AG09319 (cell line): ENCODE measurements at places on chromosomes 4 and X.

DNA sequence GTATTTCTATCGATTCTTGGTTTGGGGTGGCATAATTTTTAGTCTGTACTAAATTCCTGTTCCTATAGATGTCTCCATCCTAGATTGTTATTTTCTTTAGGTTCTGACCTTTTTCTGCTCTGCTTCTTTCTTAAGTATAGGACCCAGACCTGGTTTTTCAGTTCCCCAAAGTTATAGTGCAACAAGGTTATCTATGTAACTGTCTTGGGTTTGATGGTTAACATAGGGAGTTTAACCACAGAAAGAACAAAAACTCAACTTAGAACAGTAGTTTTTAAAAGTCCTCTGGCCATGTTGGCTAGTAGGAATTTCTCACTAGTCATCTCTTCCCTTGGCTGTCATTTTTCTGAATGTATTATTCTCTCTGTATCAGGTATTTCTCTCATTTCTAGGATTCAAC is 38.8 kb upstream of the MAD2L1 start:
- DNase-seq: no peak

- no peak for DNase-seq
Observed at GRCh38 chr4:4362991-4363697, 23.8 kb upstream of the NSG1 start.

DNA sequence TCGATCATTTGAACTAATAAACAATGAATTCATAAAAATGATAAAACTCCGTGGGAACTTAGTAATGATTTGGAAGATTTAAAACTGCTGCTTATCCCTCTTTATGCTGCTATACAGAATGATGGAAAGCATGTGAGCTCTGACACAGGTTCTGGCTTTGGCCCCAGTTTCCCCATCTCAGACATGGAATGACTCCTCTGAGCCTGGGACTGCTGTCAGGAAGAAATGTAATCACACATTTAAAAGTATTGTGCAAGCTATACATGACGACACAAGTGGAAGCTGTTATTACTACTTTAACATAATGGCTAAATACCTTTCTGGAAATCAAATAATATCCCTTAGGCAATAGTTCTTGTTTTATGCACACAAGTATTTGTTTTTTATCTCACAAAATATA is 161.7 kb downstream of the DCHS2 start:
- DNase-seq: peak; percentile 25

DNA sequence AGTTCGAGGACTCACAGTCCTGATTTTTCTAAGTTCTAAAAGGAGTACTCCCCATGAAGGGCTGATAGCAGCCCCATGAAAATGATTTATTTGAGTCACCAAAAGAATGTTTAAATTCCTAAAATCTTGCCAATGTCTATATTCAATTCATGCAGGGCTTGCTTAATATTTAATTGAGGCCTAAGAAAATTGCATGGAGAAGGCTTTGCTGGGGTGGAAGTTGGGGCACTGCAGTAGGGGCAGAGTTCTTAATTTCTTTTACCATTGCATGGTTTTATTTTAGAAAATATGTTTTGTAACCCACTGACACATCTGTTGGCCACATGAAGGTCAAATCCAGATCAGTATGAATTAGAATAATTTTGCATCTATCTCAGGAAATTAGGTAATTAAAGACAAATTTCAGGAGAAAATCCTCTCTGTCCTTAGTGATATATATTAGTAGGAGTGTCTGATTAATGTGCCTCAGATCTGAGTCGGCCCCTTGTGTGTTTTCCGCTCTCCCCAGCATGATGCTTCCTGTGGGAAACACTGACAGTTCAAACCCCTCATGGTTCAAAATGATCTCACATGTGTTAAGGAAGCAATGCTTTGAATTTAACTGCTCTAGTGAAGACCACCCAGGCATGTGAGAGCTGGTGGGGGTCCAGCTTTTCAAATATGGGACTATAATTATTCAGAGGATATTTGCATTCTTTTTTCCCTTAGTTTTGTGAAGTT is 54.0 kb upstream of the EGFL6 start:
- DNase-seq: peak; percentile 36

DNA sequence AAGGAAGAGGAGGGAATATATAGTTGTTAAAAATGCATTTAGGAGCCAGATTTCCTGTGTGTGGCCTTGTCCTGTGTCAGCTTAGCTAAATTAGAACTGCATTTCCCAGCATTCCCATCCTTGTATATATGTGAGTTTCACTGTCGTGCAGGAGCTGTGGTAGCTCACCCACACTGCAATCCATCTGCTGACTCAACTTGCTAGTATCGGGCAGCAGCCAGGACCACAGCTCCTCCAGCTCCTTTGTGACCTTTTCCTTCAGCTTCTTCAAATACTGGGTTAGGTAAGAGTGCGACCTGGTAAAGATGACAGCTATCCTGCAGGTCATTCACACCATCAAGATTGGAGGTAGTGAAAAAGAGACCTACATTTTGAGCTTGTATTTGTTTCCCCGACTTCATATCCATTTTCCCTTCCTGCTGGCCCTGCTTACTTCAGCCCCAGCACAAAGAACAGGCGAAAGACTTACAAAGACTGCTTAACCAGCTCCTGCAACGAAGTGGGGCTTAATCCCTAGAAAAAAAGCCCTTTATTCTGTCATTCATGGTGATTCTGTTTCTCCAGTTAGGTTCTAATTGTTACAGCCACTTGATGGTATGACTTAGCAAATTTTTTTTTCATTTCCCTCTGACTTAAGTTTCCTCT is 11.4 kb downstream of the ASIC5 start:
- DNase-seq: no peak

- no peak for DNase-seq
Observed at GRCh38 chr4:109752525-109752924, 22.7 kb upstream of the PLA2G12A start.

DNA sequence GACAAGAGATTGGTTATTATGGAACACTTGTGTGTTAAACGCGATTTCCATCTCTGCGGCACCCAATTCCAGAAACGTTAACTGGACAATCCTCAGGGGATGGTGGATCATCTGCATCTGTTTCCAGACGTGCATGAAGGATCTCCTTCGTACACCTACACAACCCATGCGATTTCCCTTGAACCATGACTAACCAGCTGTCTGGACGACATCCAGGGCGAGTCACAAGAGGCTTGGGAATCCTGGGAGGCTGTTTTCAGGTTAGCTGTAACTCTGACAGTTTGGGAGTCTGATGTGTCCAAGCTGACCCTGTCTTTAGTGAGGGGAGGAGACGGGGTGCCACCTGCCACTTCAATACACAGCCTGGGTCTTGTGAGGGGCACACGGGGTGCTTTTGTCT is 84.5 kb downstream of the GATB start:
- DNase-seq: no peak

DNA sequence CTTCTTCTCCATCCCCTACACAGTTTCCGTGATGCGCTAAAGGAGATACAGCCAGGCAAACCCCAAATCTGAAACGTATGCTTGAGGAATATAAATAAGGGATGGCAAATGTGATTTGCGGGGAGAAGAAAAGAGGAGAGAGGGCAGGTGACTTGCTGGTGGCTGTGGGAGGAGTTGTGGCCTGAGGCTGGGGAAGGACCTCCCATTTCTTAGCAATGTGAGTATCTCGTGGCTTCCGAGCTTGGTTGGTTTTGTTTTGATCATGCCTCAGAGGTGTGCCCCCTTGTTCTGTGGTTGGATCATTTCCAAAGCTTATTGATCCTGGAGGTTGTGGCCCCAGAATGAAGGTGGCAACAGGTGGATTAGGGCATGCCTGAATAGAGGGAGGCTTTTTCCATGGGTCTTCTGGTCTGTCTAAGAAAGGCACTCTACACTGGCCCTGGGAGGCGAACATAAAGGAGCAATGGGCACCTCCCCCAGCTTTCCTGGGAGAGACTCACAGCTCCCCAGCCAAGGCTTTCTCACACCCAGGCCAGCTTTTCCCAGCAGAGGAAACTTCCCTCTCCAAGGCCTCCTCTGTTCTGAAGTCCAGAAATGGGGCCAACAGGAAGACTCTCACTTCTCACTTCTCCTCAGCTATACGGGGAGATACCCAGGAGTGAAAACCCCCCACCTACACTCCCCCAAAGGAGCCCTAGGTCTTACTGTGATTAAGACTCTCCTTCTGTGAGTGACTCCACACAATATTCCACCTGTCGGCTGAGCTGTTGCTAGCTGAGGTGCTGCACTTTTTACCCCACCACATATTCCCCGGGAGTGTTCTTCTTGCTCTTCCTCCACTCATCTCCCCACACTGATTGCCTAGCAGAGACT is 40.0 kb downstream of the C4orf51 start:
- no peak for DNase-seq

DNA sequence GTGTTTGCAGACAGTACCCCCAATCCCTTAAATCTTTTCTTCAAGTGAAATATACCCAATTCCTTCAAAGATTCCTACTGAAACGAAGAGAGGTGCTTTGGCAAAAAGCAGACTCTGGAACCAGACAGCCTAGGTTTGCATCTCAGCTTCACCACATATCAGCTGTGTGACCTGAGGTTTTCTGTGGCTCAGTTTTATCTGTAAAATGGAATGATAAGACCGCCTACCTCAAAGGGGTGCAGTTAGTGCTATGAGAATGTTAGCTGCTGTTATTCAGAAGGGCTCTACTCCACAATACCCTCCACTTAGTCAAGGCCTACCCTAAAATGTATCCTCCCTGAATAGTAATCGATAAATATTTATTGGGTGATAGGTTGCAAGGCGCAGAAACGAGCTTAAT is 664 bp downstream of the PIR start:
- no peak for DNase-seq

- no peak for DNase-seq
Observed at GRCh38 chr4:110266136-110266535, 67.7 kb upstream of the ELOVL6 start.

DNA sequence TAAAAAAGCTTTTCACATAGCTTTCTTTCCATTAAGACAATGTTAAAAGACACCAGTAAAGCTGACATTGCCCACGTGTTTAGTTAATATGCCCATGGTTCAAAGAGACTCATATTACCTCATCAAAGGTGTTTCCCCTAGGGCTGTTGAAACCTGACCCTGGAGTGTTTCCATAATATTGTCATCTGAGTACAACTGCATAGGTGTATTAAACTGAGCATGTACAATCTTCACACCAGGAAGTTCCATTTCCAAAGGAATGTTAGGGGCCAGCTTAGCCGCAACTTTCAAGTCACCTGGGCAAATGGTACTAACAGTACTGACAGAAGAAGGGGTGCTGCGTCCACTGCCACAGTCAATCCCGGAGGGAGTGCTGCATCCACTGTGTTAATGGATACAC is 27.1 kb downstream of the PDLIM3 start:
- DNase-seq: no peak

- no peak for DNase-seq
Observed at GRCh38 chrX:97797076-97797475, 913.4 kb downstream of the RPA4 start.

GRCh38 chr4:121192480-121192879 is 28.4 kb upstream of the TNIP3 start:
- DNase-seq: peak; percentile 8

DNA sequence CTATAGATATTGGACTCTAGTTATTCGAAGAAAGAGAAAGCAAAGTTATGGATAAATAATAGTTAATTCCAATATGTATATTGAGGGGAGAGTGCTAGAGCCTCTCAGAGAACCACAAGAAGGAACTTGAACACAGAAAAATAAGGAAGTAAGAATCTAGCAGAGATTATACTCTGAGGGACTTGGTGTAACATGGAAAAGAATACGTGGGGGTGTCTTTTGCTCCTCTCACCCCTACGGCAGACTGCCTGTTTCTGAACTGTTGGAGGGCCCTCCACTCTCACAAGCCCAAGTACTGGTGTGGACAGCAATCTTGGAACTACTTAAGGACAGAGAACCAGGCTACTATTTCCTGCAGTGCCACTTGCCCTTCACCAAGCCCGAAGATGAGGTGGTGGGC is 1174.4 kb upstream of the PCDH10 start:
- no peak for DNase-seq

DNA sequence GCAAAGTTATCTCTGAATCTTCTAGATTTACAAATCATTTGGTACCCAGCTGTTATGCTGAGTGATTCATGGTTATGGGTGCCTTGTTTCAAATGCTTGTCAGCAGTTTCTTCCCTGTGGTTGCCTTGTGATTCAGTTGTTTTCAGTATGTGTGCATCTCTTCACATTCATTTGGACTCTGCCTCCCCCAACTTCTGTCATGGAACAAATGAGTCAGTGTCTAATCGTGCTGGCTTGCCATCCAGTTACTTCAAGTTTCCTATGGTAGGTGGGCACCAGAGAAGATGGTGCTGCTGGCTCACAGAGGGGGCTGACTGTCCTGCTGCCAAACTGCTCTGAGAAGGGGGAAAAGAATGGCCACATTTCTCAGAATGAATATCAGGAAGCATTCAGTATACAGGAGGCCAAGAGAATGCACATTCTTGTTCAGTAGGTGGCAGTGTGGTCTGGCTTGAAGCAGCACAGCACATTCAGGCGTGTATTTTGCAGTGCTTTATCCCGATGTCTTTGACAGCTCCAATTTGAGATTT is 260.9 kb downstream of the GLUD2 start:
- peak; percentile 23 for DNase-seq

DNA sequence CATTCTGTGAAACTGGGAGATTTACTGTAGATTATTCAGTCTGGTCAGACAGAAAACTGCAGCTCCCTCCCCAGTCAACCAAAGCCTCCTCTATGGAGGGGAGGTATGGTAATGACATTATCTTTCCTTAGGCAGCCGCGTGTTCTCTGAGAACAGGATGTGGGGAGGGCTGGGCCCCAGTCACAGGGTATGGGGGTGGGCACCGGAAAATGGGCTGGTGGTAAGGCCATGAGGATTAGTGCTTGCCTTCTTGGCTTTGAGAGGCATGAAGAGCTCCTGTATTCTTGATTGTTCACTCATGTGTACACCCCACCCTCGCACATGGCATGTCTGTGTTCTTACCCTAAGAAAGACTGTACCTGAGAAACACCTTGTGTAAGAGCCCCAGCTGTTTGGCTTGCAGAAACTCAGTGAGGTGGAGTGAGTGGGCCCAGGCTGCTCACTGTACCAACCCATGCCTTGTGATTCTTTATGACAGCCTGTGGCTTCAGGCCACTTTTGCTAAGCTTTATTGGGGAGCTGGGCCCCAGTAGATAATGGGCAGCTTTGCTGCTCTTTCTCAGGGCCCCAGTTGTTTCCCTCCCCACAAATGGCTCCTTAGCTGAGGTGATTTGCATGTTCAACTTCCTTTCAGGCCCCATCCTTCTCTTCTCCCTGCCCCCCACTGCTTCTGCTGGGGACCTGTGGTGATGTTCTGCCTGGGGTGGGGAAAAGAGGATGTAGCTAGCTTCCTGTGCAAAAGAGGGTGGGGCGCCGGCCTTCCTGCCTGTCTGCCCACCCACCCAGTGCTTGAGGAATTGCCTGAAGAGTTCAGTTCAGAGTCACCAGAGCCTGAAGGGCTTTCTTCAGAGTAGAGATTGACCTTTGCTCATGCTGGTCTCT is 30.7 kb downstream of the MSN start:
- no peak for DNase-seq

GRCh38 chrX:427812-428725 is 41.4 kb upstream of the PPP2R3B start:
- no peak for DNase-seq

DNA sequence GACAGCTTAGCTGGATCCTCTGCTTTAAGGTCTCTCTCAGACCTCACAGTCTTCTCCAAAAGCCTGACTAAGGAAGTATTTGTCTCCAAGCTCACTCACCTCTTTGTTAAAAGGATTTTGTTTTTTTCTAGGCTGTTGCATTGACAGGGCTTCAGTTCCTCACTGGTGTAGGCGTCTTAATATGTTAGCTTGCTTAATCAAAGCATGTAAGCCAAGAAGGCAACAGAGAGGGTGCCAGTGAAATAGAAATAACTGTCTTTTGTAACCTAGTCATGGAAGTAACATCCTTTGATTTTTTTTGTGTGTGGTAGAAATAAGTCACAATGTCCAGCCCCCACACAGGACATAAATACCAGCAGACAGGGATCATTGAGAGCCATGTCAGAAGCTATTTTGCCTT is 58.8 kb downstream of the FIP1L1 start:
- DNase-seq: no peak

- no peak for DNase-seq
Observed at GRCh38 chr4:176778491-176778890, 14.2 kb downstream of the VEGFC start.
